Tibial nerve (tissue), 4 donors: ENCODE measurements at places on chromosomes 7 and 10. TPM values are rescaled to one million over a fixed set of nuclear protein-coding genes. Genes with fewer than 3 reads are reported as not detected.

- DNase-seq, result no peak
These were observed 10.4 kb downstream of the TAX1BP1 start for GRCh38 chr7:27750316-27750715.

- no peak for DNase-seq
These were observed 32.6 kb upstream of the CBLL1 start for GRCh38 chr7:107711301-107711700.

DNA sequence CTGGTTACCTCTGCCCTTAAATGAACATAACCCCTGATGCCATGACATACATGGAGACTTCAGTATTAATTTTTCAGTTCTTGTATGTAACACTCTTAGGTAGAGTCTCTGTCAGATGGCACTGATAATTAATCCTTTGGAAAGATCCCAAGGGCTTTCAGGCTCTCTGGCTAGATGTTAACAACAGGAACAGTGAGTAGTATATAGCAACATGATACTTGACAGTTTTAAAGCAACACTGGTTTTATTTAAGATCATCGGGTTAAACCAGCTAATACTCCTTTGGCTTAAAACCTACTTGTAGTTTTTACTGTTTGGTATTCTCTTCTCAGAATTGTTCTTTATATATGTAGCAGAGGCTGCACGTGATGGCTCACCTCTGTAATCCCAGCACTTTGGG is 27.3 kb downstream of the AHCYL2 start:
- no peak for DNase-seq

DNA sequence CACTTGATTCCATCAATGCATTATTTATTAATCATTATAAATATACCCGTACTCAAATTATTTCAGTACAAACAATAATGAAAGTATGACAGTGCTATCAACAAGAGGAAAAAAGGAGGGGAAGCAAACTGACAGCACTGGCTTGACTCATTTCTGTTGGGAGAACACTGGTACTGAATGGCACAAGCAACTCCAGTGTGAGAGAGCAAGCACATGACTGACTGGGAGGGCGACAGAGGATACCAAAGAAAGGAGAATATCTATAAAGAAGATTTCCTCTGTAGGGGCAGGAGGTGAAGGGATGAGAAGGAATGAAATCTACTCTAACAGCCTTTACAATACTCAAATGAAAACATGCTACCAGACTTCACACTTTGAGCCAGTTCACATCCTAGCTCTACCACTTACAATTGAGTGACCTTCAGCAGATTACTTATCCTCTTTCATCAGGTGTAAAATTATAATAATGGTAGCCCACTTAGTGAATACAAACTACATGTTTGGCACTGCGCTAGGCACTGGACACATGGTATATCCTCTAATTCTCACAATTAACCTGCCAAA is 1.5 kb downstream of the USP54 start:
- DNase-seq, result no peak

DNA sequence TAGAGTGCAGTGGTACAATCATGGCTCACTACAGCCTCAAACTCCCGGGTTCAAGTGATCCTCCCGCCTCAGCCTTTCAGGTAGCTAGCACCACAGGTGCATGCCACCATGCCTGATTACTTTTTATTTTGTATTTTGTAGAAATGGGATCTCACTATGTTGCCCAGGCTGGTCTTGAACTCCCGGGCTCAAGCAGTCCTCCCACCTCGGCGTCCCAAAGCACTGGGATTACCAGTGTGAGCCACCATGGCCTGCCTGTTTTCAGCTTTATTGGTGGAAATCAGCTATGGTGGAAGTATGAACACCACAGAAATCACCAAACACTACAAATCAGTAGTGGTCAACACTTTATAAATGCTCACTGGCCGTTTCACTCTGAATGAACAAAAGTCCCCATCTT is 299.9 kb upstream of the LYZL1 start:
- no peak for DNase-seq

GRCh38 chr7:50182759-50183158 is 89.7 kb upstream of the ZPBP start:
- DNase-seq, result peak; percentile 10

DNA sequence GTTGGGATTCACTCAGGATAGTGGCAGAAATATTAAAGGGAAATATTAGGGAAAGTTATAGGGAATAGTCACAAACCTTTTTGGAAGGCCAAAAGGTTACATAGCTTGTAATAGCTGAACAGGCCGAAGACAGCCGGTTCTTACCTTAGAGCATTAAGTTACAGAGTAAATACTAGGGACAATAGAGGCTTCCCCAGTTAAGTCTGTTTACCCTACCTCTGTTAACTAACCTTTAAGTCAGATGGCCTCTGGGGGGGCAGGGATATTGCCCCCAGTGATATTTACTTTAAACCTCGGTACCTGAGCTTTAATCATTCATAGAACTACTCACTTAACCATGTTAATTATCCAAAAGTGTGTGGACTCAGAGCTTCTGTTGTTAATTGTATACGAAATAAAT is 7.4 kb downstream of the POLR1F start:
- DNase-seq, result no peak

DNA sequence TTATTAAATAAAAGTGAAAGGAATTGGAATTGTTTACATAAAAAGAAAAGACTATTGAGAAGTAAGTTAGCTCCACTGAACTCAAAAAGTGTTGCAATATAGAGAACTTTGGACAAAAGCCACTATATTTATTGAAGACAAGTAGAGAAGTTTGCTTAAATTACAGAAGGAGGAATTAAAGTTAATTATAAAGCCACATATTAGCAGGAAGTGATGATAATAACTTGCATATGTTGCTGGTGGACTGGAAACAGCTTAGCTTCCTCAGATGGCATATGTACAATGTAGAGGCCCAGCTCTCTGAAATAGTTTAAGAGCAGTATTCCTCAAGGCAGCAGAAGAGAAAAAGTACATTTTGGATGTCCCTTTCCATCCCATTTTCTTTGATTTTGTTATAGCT is 400.7 kb downstream of the GATA3 start:
- no peak for DNase-seq

- peak; percentile 20 for DNase-seq
These were observed 40.9 kb upstream of the MET start for GRCh38 chr7:116630932-116631671.

DNA sequence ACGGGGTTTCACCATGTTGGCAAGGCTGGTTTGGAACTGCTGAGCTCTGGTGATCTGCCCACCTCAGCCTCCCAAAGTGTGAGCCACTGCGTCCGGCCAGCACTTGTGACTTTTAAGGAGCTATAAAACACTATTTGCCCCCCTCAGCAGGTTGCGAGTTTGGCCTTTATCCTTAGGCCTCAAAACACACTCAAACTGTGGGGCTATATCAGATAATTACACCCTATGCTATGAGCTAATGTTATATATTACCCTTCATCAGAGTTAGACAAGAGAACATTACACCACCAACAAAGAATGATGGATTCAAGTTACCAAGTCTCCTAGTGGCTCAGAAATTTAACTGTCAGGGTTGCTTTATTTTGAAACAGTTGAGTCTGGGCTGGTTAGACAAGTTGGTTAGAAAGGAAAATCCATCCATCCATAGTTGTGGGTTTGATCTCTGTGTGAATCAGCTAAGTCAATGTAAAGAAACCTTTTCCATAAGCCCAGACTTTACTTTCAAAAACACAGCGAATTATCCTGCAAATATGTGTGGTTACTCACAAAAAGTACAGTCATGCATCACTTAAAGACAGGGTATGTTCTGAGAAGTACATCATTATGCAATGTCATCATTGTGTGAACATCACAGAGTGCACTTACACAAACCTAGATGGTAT is 115.8 kb downstream of the SEMA3D start:
- no peak for DNase-seq

- DNase-seq, result no peak
These were observed 106.2 kb downstream of the SORBS1 start for GRCh38 chr10:95454940-95455339.

DNA sequence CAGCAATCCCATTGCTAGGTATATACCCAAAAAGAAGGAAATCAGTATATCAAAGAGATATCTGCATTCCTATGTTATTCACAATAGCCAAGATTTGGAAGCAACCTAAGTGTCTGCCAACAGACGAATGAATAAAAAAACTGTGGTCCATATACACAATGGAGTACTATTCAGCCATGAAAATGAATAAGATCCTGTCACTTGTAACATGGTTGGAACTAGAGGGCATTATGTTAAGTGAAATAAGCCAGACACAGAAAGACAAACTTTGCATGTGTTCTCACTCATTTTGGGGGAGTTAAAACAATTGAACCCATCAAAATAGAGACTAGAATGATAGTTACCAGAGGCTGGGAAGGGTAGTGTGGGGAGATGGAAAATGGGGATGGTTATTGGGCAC is 323.5 kb upstream of the NFE2L3 start:
- DNase-seq, result no peak

DNA sequence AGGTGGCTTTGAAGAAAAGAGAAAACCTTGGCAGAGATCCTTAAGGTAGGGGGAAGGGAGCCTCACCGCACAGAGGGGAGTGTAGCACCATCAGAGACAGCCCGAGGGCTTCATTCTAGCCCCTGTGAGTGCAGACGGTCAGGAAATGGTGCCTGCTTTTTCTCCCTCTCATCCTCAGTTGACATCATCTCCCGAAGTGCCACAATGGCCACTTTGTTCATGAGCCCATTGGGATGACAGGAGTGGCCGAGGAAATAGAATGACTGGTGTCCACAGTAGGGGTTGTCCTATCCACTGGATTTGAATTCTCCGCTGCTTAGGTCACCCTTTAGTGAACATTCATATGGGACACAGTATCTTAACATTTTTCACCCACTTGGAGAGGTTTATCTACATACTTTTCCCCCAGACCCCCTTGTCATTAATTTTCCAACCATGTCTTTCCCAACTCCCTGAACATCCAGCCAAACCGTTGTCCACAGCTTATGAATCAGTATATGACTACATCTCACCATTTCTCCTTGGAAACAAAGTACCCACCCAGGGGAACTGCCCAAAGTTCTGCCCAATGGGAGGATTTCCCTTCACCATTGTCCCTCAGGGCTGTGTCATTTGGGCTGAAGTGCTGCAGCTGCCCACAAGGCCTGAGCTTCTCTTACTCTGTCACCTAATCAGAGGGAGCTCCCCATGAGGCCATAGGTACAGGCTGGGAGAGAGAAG is 108.8 kb downstream of the ADCY1 start:
- DNase-seq, result peak; percentile 2

DNA sequence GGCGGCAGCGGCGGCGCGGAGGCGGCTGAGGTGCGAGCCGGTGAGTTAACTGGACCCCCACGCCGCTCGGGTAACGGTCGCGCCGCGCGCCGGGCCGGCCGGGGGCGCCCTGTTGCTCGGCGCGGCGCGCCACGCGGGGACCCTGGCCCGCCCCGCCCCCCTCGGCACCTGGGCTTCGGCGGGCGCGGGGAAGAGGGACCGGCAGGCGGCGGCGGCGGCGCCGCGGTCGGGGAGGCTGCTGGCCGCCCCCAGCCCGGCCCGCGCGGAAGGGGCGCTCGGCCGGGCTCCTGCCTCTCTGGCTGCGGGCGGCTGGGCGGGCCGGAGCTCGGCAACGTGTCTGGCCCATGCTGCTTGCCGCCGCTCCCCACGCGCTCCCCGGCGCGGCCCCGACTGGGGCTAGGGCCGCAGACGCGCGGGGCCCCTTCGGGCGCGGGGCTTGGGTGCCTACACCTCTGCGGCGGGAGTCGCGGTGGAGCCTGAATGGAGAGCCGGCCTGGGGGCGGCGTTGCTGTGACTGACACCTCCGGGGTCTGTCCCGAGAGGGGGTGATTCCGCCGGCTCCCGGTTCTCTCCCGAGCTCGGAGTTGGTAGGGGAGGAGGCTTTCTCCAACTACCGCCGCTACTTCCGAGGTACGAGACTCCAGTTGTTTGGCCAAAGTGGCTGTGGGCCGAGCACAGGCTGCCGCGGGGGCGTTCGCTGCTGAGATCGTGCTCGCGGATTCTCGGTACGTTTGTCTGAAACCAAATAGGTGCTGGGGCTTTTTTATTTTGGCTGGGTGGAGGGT is 494 bp downstream of the PALS2 start:
- DNase-seq, result peak; percentile 15

GRCh38 chr7:92076509-92076908 is 57.8 kb downstream of the CYP51A1 start:
- DNase-seq, result no peak

GRCh38 chr7:47683485-47683898 is 101.6 kb upstream of the TNS3 start:
- DNase-seq, result no peak

- no peak for DNase-seq
These were observed 1272.8 kb downstream of the TYW1 start for GRCh38 chr7:68269405-68269804.

- DNase-seq, result no peak
These were observed 7.0 kb upstream of the NDUFB2 start for GRCh38 chr7:140689199-140690152.

DNA sequence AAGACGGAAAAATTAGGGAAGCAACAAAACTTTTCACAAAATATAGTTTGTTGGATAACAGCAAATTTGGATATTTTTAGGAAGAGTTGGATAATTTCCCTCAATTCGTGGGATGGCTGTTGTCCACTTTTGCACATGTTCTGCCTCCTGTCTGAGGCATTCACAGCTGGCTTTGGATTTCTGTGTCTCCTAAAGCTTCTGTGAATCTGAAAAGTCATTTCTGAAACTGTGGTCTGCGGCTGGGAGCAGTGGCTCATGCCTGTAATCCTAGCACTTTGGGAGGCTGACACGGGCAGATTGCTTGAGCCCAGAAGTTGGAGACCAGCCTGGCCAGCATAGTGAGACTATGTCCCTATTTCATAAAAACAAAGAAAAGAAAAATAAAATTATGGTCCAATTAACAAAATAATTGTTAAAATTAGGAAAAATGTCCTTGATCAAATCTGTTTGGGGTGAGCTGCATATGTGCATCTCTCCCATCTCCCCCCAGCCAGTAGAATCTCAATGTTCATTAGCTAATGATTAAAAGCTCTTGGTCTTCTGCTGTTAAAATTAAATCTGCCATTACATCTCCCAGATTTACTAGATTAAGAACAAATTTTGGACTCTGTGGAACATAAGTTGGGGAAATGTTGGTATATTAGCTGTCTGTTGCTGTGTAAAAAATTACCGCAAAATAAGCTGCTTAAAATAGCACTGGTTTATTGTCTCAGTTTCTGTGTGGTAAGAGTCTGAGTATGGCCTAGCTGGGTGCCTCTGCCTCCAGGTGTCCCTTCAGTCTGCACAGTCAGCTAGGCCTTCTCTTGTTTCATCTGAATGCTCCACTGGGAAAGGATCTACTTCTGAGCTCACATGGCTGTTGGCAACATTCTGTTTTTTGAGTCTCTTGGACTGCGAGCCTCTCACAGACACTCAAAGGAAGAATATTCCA is 332.0 kb upstream of the FZD1 start:
- no peak for DNase-seq

DNA sequence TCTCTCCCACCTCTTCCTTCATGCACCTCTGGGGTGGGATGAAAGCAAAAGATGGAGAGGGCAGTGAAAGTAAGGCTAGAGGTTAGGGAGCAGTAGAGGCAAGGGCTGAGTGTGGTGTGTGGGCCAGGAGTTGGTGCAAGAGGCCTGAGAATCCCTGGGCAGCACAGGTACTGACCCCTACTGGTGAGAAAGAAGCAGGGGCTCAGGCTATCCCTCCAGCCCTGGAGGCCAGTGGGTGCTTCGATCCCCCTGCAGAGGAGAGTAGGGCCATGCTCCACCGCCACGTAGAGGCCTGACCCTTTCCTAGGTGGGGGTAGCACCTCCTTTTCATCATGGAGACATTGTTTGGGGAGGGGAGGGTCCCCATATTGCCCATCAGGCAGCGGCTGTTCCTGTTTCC is 9.8 kb downstream of the CDHR1 start:
- DNase-seq, result no peak

GRCh38 chr10:7085147-7085912 is 325.5 kb downstream of the SFMBT2 start:
- no peak for DNase-seq

ZP3 gene
- total RNA-seq, result 19.4 TPM

INHBA gene
- total RNA-seq, result 5.4 TPM

UTF1 gene
- not detected for total RNA-seq

TDRD1 gene
- total RNA-seq, result not detected

CPA4 gene
- total RNA-seq, result 5.4 TPM

CYREN gene
- total RNA-seq, result 49.8 TPM

CALML3 gene
- not detected for total RNA-seq
